ENCODE measurements at places on chromosomes 16 and 17.

DNA sequence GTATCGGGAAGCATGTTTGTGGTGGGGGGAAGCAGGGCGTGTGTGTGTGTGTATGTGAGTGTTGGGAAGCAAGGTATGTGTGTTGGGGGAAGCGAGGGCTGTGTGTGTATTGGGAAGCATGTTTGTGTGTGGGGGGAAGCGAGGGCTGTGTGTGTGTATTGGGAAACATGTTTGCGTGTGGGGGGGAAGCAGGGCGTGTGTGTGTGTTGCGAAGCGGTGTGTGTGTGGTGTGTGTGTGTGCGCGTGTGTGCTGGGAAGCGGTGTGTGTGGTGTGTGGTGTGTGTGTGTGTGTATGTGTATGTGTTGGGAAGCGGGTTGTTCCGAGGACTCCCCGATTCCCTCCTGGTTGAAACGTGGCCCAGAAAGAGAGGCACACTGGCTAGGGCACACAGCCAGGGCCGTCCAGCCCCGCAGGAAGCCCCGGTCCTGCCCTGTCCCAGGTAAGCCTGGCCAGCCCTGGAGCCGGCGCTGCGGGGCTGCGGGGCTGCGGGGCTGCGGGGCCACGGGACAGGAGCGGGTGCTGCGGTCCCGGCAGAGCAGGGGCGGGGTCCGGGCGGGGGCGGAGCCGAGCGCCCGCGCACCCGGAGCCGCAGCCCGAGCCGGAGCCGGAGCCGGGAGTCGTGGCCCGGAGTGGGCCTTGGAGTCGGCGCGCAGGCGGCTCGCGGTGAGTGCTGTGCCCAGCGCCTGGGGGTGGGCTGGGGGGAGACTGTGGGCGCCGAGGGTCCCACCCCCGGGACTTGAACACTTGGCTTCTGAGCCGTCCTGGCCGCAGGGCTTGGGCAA, at the start of gene NOD2:
TSS of gene NOD2 (plus strand) at position 608 of the 783 bp plus-strand sequence. CDS start 5,890 bp downstream, outside the sequence.
- peak; percentile 62 for DNase-seq

- no peak for DNase-seq
These were observed 49.0 kb downstream of the SOX9 start for GRCh38 chr17:72169823-72170222.

DNA sequence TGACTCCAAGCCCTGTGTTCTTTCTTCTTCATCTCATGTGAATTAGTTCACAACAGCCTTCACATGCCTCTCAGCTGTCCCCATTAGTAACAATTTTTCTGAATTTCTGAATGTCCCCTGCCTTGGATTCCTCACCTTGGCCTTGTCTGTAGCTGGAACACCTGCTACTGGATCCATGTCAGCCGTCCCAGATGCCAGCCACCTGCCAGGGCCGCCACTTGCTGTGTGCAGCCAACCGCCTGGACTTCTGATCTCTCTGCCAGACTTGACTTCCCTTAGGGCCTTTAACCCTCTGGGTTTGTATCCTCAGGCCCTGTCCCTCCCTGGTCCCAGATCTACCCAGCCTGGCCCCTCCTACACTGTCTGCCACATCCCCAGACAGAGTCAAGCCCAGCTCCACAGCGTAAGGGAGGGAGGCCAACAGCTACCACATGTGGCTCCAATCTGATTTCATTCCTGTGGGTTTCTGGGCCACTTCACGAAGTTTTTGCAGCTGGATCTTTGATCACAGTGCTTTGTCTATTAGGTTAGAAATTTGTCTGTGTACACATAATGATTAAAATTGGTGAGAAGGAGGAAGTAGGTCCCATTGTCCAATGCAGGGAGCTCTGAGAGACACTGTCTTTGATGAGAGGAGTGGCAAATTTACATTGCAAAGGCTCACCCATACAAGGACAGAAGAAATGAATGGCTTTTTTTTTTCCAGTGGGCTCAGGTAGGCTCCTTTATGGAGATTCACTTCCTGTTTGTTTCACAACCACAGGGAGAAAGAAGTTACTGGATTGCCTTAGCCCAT, 15.3 kb downstream of the MPP2 start:
- DNase-seq = no peak

DNA sequence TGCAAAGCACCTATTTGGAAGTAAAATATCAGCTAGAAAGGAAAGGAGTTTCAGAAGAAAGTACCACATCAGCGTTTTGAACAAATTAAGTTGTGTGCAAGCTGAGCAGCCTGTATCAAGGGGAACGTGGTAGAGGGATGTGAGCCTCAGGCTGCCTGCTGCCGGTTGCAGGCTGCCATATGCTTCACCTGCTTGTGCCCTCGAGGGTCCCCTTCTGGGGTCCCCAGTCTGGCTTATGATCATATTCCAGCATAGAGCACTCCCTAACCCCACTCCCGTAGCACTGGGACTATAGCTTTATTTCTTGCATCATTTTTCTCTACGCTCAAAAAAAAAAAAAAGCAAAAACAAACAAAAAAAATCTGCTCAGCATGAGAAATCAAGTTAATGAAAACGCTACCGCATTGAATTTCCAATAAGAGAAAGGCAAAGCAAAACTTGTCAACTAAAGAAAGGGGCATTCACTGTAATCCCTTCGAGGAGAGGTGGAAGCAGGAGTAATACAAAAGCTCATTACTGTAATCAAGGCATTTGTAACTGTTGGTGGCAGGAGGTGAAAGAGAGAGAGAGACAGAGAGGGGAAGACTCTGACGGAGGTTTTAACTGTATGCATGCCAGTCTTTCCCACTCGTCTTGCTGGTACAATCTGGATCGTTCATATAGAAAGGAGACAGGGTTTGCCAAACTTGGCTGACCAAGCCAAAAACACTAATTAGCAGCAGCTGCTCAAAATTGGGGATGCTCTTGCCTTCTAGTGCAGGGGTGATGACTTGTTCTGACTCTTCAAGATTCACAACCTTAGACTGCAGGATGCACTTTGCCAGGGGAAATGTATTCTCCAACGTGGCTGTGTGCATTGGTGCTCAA, 258.2 kb upstream of the HSBP1 start:
- no peak for DNase-seq

DNA sequence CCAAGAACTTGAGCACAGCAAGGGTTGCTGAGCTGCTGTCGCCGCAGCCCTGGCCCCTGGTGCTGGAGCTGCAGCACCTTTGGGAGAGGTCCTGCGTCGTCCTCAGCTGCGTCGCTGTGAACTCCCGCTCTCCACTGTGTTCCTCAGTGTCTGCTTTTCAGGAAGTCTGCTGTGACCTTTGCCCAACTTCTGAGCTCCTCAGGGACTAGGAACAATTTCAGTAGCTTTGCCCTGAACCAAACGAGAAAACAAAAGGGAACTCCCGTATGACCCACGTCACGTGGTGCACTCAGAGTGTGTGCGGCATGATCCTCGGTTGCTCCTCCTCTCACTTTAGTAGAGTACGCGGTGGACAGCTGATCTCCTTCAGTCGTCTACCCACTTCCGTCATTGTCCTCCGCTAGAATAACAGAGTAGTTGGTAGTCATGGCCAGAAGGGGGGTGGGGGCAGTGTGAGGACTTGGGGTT, 44.2 kb downstream of the WDR45B start:
- peak; percentile 23 for DNase-seq

DNA sequence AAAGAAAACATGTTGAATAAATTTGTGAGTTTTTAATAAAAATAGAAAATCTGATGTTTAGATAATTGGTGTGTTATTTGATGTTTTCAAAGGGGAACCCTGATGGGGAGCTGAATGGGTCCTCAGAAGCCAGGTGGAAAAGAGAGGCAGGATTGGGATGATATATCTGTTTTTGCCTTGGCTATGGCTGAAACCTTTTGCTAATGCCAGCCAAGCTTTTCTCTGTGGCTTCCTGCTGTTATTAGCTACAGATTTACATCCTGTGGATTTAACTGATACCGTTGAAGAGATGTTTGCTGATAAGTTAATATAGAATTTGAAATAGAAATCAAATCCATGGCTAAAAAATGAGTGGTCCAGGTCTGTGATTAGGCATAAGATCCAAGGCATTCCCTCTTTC, 4.2 kb upstream of the AATF start:
- DNase-seq = no peak

DNA sequence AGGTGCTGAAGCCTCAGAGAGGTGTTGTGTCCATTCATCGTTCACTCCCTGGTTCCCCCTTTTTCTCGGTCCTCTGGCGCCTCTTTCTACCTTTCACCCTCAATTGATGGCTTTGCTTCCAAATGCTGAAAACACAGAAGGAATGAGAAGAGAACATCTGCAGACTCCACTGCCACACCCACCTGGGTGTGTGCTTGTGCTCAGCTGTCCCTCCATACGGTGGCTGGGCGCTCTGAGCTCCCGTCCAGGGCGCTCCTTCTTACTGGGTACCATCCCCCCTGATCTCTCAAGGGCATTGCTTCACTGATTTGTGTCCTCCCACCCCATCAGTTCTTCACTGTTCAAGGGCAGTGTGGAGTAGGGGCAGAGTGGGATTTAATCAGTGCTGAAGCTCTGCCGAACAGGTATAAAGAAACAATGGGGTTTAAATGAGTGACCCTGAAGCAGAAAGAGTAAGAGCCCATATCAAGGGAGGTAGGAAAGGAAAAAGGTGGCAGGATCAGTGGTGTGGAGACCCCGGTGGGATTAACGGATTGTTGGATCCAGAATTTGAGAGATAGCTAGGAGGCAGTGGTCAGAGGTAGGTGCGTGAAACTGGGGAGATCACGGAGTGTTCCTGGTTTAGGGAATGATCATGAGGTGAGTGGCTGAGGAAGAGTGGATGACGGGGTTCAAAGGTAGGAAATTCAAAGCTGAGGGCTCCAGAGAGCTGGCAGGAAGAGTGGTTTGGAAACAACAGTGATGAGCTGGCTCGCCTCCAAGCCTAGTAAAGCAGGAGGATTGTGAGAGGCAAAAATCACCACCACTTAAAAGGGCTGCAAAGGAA, 40.8 kb downstream of the MRTFB start:
- DNase-seq = peak; percentile 12

- no peak for DNase-seq
These were observed 31.5 kb downstream of the CDK5RAP3 start for GRCh38 chr17:48002266-48002915.

DNA sequence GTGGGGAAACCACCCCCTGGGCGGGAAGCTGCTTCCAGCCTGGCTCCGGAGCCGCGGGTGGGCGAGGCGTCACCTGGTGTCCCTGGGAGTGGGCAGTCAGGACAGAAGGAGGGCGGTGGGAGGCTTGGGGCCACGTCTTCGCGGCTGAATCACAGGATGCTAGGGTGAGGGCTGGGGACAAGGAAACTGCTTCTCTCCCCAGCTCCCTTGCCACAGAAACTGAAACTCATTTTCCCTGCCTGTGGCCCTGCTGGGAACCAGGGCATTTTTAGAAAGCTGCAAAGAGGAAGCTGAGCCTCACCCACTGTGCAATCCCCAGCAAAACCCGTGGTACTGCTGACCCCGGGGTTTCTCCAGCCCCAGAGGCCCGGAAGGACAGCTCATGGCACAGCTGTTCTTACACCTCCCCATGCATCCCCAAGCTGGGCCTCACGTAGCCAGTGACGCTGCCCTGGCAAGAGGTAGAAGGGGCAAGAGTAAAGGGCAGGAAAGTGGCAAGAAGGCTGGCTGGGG, 8.2 kb downstream of the RHBDF2 start:
- DNase-seq = peak; percentile 47

DNA sequence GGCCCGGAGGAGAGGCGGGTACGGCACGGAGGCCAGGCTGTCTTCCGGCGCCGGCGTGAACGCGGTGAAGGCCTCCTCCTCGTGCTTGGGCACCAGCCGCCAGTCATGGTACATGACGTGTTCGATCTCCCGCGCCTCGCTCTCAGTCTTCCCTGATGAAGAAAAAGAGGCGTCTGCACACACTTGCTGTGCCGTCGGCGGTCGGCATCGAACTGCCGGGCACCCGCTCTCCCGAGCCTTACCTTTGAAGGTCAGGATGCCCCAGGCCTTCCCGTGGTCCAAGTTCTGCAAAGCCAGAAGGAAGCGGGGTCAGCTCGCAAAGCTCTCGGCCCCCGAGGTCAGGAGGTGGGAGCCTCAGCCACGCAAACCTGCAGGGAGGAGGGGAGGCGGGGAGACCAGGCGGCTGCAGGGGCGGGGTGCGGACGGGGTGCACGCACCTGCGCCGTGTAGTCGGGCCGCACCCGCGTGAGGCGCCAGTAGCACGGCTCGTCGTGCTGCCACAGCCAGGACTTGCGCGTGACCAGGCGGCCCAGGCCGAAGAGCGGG, at the start of gene EME2:
TSS of gene EME2 (plus strand) at position 449 of the 546 bp plus-strand sequence. CDS start 418 bp downstream, outside the sequence.
- DNase-seq = peak; percentile 62

DNA sequence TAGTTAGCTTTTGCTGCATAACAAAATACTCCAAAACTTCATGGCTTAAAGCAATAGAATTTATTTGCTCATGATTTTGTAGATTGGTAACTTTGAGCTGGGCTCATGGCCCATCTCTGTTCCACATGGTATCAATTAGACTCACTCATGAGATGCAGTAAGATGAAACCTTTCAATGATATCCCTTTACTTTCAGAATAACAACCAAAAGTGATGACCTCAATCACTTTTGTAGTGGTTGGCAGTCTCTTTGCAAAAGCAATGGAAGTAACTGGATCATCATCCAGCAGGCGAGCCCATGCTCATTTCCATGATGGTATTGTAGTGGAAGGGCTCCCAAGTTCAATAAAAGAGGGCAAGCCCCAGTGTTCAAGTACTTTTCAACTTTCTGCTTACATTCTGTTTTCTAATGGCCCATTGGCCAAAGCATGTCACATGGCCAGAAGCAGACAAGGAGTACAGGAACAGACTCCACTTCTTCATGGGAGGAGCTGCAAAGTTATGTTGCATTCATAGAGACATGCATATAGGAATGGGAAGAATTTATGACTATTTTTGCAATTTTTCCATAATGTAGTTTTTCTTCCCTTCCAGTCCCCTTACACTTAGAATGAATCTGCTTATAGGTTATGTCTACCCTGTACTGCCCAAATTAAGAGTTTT, 41.7 kb downstream of the EFCAB5 start:
- no peak for DNase-seq

Measured in CD4-positive, alpha-beta T cell treated with Interleukin-6 for 4 hours (primary cell).